ENCODE measurements at places on chromosomes 1 and 21.

DNA sequence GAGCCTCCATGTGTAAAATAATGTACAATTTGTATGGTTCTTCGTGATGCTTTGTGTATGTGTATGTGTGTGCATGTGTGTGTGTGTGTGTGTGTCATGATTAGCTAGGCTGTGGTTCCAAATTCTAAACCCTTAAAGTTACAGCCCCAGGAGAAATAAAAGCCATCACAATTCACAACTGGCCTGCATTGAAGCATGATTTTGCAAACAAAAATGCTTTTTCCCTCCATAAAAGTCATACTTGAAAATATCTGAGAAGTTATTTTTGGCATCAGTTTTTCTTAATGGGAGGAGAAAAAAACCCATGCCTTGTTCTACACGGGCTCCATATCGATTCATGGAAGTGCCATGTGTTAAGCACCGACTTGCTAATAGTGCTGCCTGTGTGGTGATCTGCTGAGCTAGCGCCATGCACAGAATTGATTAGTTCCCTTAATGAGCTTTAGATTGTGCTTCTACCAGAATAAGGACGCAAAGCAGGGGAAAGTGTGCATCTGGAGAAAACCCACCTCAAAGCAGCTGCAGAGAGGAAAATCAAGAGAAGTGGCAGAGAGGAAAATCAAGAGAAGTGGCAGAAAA, 207.3 kb downstream of the DSCAM start:
- no peak for DNase-seq

DNA sequence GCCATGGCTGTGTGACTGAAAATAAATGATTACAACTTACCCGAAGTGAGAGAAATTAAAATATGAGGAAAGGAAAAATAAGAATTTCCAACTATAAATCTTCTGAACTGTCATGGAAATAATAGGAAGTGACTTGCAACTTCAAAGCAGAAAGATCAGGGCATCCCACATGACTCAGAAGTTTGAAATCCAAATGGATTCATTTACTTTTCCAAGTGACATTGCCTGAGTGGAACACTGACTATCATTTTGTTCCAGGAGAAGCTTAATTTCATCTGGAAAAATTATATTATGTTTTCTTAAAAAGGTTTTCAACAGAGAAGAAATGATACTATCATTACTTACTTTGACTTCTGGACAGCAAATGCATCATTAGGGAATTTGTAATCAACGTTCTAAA, 110.8 kb downstream of the GREM2 start:
- DNase-seq = no peak

DNA sequence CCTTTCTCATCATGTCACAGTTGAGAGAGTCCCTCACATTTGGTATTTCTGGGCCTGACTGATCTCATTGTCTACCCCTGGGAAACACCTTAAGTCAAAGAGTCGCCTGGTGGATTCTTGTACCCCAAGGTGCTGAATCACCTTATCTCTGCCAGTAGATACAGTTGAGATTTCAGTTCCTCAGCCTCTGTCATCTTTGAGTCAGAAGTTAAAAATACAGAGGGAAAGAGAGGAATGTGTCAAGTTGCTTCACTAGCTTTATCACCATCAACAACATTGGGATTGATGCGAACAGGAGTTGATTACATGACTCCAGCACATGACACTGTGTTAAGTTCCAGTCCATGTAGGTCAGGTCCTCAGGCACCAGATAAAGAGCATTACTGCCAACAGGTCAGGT, 513.0 kb downstream of the NUF2 start:
- no peak for DNase-seq

GRCh38 chr21:44569861-44570517, 3.5 kb upstream of the KRTAP10-4 start:
- DNase-seq = no peak

- no peak for DNase-seq
Measured at GRCh38 chr21:25126564-25126963, 480.7 kb downstream of the MRPL39 start.

DNA sequence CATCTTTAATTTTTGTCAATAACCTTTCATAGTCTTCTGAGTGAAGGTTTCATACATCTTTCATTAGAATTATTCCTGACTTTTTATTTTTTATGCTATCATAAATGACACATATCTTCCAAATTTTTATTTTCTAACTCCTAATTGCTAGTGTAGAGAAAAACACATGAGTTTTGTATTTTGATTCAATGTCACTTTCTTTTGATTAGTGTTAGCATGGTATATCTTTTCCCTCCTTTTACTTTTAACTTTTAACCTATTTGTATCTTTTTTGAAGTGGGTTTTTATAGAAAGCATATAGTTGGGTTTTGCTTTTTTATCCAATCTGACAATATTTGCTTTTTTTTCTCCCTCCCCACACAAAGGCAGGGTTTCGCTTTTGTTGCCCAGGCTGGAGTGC, 43.2 kb downstream of the SDCCAG8 start:
- no peak for DNase-seq

DNA sequence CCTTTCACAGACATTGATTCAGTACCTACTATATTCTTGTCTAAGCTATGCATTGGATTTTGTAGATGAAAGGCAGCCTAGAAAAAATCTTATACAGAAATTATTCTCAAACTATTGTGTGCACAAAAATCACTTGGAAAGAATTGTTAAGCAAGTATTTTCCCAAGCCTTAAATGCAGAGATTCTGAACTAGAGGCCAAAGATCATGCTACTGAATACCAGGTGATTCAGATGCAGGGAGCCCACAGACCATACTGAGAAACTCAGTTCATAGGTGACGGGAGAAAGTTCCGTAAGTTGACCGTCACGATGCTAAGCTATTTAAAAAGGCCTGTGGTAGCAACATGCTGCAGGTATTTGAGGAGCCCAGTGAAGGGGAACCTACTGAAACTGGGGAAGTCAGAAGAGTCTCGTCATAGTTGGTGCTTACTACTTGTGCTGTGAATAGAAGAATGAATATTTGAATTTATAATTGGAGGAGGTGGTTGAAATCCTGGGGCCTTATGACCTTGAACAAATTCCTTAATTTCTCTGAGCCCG, 150.8 kb downstream of the NFIA start:
- DNase-seq = no peak

Data from iPS-NIHi11 (cell line).